ENCODE measurements at places on chromosomes 11 and 22.

DNA sequence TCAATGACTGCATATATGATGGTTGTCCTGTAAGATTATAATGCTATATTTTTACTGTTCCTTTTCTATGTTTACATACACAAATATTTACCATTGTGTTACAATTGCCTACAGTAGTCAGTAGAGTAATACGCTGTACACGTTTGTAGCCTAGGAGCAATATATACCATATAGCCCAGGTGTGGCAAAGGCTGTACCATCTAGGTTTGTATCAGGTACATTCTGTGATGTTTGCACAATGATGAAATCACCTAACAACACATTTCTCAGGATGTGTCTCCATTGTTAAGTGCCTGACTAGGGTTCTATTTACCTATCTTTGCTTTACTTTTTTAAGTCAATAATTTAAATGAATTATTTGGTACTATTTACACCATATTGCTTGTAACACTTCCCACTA lies 21.9 kb downstream of the PRR5L start:
- DNase-seq = no peak

DNA sequence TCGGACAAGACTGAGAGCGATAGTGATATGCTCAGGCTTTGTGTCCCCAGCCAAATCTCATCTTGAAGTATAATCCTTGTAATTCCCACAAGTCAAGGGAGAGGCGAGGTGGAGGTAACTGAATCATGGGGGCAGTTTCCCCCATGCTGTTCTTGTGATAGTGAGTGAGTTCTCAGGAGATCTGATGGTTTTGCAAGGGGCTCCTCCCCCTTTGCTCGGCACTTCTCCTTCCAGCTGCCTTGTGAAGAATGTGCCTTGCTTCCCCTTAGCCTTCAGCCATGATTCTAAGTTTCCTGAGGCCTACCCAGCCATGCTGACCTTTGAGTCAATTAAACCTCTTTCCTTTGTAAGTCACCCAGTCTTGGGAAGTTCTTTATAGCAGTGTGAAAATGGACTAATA lies 7.5 kb upstream of the FOLR2 start:
- DNase-seq = no peak

DNA sequence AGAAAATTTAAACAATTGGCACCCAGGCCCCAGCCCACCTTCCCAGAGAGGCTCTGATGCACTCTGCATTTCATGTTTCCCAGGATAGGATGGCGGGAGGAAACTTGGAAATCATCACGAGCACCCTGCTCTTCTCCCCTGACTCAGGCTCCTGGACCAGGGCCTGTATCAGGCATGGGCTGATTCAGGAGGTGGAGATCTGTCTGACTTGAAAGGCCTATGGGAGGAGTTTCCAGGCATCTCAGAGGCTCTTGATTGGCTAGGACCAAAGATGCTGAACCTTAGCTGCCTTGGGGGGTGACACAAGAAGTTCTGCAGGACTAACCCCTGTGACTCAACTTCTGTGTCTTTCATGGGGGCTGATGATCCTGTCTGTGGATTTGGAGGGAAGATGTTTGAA lies 106.2 kb downstream of the PKNOX2 start:
- no peak for DNase-seq

GRCh38 chr11:120956710-120957495 lies 67.0 kb upstream of the TBCEL start:
- no peak for DNase-seq

DNA sequence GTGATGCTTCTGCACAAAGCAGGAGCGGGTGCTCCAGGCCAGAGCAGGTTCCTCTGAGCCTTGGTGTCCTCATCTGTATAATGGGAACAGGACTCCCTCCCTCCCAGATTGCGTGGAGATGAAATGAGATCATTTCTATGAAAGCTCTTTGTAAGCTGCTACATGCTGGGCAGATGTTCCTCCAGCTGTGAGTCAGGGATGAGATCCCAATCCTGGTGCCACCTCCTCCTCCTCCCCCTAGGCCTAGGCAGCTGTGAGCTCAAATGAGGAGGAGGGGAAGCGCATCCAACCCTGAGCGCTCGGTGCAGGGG lies 7.0 kb upstream of the CABP2 start:
- no peak for DNase-seq

GRCh38 chr11:19953909-19954308 lies 206.4 kb downstream of the DBX1 start:
- DNase-seq = no peak

DNA sequence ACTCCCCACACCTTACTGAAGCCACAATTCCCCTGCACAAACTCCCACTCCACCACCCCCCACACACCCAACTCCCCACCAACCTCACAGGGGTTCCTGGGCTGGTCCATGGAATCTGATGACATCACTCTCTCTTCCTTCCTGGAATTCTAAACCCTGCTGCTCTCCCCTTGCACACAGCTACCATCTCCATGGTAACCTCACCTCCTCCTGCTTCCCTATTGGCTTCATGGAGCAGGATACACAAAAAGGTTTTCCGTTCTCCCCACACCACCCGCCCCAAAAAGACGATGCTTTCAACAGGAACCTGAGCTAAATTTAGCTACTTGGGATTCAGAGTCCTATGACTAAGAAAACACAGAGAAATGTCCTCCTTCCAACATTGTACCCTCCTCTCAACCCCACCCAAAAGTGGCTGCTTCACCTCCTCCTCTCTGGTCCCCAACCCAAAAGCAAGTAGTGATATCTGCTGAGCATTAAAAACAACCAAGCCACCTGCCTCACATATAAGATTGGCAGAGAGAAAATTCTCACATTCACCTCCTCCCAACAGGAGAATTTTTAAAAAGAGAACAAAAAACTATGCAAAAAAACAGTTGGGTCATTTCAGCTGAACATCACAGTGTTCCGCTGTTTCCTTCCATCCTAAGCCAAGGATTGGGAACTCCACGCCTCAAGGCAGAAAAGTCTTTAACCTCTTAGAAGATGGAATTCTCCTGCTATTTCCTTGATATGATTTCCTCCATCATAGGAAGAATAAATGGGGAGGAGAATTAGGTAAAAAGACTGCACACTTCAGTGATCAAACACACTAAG lies 66.9 kb downstream of the RBFOX2 start:
- no peak for DNase-seq

DNA sequence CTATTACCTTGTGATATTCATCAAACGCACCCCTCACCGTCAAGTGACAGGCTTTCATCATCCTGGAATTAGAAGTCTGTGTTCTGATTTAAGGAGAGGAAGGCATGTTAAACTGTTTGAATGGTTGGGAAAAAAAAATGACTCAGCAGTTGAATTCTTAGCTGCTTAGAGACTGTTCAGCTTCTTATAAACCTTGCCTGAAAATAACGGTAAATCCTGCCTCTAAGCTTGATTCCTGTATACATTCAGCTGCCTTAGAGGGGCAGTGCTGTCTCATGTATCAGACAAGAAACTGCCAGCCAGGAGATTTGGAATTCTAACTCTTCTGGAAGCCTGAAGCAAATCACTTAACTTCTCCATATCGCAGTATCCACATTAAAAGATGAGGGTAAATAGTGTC lies 437.4 kb downstream of the JRKL start:
- DNase-seq = no peak

DNA sequence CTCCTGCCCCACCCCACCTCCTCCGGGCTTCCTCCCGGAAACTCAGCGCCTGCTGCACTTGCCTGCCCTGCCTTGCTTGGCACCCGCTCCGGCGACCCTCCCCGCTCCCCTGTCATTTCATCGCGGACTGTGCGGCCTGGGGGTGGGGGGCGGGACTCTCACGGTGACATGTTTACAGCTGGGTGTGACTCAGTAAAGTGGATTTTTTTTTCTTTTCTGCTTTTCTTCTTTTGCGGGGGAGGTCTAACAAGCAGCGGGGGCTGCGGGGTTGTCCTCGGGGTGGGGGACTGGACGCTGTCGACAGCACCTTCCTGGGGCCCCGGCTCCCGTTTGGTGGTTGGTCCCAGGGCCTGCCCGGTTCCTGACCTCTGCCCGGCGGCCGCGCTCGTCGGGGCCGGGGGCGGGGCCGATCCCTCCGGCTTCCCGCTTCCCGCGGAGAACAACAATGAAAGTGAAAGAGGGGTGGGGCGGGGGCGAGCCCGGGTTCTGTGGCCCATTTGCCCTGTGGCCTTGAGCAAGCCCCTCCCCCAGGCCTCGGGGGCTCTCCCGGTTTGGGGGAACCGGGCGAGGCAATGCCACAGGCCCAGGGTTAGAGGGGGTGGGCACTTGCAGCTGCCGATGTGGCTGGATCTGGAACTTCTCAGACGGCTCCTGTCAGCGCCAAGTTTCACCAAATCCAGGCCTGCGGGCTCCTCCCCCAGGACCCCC lies 975 bp upstream of the MDK start:
- peak; percentile 56 for DNase-seq

DNA sequence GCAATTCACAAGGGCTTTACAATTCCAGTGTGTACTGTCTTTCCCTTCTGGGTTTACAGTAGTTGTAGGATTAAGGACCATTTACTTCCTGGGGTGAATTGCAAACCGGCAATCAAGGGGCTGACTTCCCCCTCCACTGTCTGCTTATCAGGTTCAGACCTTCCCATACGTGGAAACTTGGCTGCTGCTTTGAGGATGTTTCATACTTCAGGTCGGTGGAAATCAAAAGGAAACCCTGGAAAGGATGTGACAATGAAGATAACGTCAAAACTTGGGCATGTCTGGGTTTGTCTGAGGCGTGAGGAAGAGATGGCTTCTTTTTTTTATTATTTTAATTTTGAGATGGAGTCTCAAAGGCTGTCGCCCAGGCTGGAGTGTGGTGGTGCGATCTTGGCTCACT lies 2.1 kb upstream of the RTCB start:
- no peak for DNase-seq

DNA sequence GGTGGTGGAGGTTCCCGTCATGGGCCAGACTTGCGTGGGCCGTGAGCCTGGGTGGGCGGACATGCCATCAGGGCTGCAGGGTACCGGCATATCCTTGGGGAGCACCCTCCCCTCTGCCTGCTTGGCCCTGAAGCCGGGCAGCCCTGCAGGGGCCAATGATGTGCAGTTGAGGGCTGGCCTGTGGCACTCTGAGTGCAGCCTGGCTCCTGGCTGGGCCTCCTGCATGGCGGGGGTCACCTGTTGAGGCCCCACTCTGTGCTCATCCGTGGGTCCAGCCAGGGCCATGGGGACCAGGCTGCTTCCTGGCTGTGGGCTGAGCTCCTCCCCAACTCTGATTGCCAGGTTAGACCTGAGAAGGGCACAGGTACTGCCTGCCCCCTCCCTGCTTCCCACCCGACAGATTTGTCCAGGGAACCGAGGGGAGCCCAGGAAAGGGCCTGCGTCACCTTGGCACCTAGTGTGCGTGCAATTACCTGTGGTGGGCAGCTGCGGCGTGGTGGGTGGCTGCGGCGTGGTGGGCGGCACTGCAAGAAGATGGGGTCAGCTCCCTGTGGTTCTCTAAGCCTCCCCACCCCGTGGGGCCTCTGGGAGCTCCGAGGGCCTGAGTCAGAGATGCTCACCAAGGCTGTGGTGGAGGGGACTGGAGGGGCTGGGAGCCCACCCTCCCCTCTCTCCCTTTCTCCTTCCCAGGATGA lies 16.2 kb downstream of the MUC6 start:
- DNase-seq = no peak

DNA sequence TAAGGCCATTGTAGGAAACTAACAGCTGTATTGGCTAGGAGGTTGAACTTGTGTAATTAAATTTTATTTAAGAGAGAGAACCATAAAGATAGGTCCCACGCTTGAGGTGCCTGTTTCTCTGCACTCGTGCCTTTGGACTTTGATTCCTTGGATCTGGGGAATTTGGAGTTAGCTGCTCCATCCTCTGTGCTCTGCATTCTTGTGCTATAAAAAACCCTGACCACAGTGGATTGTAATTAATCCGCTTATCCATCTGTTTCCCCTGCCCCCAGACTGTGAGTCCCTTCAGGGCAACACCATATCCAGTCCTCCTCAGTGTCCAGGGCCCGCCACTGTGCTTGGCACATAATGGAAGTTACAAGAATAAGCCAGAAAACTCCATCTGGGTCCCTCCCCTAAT lies 169.8 kb downstream of the SPON1 start:
- no peak for DNase-seq

DNA sequence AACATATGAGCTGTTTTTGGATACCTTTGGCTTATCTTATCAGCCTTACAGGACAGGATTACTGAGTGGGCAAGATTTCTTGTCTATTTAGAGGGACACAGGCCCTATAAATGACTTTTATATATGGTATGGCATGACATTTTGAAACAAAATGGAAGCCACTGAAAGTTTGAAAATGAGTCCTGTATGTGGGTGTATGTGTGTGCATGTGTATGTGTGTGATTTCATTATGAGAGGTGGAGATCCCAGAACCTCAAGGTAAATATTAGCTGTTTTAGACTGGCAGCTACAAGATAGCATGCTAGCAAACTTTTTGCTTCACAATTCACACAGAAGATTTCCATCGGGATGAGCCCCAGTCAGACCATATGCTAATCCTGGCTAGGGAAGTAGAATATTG lies 970.5 kb upstream of the CCDC90B start:
- DNase-seq = no peak

DNA sequence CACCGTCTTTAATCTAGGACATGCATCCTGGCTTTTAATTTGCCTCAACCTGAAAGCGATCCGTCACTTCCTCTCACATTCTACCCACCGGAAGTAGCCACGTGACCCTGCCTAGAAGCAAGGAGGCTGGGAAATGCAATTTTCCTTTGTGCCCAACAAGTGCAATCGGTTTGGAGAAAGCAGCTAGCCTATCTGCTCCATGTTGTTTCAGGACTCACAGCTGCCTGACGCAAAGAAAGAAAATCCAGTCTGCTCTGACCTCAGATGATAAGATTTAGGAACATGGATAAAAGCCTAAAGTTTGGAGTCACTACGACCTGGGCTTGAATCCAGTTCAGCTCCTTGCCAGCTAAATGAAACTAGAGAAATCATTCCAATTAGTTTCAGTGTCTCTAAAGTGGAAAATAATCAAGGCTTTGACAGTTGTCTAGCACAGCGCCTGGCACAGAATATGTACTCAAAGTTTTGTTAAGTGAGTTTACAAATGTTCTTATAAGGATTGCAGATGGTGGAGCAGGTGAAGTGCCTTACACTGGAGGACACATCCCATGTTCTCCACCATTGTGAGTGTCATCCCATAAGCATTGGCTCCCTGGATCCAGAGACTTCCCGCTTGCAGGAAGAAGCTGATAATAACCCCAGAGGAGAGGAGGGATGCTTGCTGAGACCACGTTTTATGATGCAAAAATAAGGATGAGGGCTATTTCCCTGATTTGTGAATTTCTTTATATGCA lies 553.7 kb downstream of the MN1 start:
- DNase-seq = no peak

DNA sequence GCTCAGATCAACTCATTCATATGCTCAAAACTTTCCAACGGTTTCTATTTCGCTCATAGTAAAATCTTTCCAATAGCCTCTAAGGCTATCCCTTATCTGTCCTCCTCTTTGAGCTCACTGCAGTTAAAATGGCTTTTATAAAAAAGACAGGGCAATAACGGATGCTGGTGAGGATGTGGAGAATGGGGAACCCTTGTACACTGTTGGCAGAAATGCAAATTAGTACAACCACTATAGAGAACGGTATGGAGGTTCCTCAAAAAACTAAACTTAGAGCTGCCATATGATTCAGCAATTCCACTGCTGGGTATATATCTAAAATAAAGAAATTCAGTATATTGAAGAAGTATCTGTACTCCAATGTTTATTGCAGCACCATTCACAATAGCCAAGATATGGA lies 345.6 kb downstream of the DLG2 start:
- no peak for DNase-seq
